ENCODE measurements at places on chromosomes 12 and 14. TPM values are rescaled to one million over a fixed set of nuclear protein-coding genes. Genes with fewer than 3 reads are reported as not detected.

KCTD10 gene
- total RNA-seq = 40.7 TPM

COPS7A gene
- total RNA-seq = 68.8 TPM

FRMD6 gene
- 160 TPM for total RNA-seq

ASB8 gene
- 10.4 TPM for total RNA-seq

CRACR2A gene
- total RNA-seq = 0.43 TPM

PTPRO gene
- 0.24 TPM for total RNA-seq

TMPRSS12 gene
- total RNA-seq = not detected

LRRC10 gene
- not detected for total RNA-seq

MUCL1 gene
- total RNA-seq = not detected

Measured in tracheal epithelial cell (primary cell).